ENCODE measurements at places on chromosomes 3 and 15.
A peak's percentile ranks its signal among the peaks of the same experiment; 100 is the strongest.

GRCh38 chr3:100256731-100257151, 4.1 kb upstream of the TBC1D23 start:
- no peak for DNase-seq

DNA sequence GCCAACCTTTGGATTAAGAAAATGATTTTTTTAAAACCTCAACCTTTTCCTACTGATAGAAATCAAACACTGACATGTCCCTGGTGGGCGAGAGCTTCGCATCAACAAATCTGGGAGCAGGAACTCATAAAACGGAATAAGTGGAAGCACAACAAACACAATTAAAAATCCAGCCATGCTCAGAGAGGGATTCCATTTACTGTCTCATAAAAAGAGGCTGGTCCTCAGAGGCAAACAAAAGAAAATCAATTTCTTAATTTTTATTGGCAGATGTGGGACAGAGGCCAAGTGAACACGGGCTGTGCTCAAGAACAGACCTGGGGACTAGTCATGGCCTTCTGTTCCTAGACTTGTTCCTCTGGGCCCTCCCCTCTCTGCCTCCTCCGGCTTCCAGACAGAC, 214.5 kb downstream of the NTRK3 start:
- no peak for DNase-seq

GRCh38 chr3:179116816-179117215, 31.3 kb upstream of the PIK3CA start:
- DNase-seq = no peak

- no peak for DNase-seq
Observed at GRCh38 chr15:75656331-75656730, 8.6 kb downstream of the SNX33 start.

DNA sequence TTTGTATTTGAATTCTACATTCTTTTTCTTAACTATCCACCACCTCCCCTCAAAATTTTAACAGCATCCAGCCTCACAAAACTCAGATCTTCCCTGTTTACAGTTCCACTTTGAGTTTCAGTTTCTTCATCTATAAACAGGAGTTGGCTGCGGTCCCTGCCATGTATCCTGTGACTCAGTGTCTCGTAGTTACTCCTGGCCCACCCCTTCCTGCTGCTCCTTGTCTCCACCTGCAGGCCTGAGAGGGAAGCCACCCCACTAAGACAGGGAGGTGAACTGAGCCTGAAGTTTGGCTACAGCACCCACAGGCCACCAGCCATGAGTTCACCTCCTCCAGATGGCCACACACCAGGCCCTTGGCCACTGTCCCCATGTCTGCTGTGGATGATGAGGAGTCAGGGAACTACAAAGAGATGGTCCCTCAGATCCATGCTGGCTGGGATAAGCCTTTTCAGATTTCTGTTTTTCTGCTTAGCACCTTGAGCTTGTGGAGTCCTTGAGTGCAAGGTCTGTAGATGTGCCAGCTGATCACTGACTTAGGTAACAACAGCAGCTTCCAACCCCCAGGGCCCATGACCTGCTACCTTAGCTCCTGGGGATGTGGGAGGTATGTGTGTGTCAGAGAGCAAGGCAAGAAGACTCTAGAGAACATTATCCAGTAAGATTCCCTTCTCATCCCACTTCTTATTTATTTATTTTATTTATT, 37.5 kb downstream of the CD86 start:
- DNase-seq = peak; percentile 17

GRCh38 chr3:42357335-42357734, 53.1 kb downstream of the LYZL4 start:
- DNase-seq = no peak

- no peak for DNase-seq
Observed at GRCh38 chr3:50627407-50628051, 10.6 kb downstream of the MAPKAPK3 start.

- no peak for DNase-seq
Observed at GRCh38 chr3:100106094-100106493, 8.2 kb downstream of the FILIP1L start.

DNA sequence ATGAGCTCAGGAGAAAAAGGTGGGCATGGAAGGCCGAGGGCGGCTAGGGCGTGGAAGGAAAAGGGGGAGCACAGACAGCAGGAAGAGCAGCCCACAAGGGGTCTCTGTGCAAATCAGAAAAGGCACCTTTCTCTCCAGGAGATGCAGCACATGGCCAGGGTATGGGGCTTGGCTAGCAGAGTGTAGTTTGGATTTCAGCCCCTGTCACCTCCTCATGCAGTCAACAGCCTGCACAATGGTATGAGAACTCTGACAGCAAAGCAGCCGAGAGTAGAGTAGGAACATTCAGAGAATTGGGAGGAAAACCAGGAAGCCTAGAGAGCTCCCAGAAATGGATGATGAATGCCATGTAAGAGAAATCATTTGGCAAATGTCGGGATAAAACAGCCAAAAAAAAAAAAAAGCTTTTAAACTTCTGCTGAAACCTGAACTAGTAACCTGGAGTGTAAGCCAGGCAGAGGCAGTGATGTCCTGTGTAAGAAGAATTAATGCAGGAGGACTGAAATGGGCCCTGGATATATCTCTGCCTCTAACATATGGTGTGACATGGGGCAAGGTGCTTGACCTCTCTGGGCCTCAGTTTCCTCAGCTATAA, 25.7 kb downstream of the FSTL1 start:
- no peak for DNase-seq

DNA sequence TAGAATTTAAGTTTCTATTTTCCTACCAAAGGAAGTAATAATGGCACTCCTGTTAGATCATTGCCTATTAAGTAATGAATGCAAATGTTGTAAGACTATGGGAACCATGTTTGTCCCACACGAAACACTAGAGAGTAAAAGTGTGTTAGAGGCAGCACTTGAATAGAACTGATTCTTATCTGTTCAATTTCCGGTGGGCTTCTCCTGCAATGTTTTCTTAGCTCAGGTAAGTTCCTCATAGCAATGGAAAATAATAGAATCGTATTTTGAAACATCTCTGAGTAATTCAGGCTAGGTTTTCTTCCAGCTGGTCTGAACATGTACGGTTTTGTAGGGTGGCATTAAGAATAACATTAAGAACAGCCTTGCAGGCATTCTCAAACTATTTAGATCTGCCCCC, 145.3 kb upstream of the LIPC start:
- no peak for DNase-seq

DNA sequence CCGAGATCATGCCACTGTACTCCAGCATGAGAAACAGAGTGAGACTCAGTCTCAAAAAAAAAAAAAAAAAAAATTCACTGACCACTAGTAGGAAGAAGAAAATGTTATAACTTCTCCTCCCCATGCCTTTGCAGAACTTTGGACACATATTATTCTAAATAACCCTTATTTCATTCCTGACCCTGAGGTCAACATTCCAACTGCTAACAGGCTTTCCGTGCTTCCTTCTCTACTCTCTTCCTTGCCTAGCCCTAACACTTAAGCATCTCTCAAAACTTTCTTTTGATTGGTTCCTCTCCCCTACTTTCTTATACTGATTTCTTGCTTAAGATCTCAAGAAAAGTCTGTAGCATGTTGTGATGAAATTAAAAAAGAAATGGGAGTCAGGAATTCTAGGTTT, 146.8 kb downstream of the MEX3B start:
- no peak for DNase-seq

DNA sequence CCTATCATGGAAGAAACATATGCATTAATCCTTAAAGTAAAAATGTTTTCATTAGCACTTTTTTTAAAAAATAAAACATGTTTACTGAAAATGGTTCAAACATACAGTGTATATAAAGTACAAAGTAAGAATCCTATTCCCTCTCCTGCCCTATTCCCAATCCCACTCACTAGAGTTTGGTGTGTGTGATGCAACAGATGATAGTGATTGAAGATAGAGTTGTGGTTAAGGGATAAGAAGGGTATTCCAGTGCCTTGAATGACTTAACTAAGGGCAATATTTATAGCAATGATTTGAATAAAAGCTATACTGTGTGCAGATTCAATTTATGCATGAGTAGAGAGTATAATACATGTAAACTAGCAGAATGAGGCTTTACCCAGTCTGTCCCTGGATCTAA, 18.1 kb downstream of the ZNF280D start:
- DNase-seq = no peak

DNA sequence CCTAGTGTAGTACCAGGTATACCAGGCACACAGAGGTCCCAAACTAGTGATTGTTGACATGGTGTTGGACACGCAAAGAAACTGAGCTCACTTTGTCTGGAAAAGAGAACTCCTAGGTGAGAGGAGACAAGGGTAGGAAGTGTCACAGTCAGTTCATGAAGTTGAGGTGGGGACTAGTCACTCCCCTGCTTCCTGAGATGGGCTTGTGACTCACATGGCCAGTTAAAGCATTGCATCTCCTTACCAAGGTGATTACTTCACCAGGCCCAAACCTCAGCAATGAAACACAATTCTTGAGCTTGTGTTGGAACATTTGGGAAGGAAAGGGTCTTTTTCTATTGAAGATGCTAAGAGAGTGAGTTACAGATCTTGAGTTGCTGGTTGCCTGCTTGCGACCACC, 49.2 kb upstream of the RAD18 start:
- DNase-seq = no peak

- no peak for DNase-seq
Observed at GRCh38 chr15:79088426-79089205, 2.0 kb downstream of the RASGRF1 start.

DNA sequence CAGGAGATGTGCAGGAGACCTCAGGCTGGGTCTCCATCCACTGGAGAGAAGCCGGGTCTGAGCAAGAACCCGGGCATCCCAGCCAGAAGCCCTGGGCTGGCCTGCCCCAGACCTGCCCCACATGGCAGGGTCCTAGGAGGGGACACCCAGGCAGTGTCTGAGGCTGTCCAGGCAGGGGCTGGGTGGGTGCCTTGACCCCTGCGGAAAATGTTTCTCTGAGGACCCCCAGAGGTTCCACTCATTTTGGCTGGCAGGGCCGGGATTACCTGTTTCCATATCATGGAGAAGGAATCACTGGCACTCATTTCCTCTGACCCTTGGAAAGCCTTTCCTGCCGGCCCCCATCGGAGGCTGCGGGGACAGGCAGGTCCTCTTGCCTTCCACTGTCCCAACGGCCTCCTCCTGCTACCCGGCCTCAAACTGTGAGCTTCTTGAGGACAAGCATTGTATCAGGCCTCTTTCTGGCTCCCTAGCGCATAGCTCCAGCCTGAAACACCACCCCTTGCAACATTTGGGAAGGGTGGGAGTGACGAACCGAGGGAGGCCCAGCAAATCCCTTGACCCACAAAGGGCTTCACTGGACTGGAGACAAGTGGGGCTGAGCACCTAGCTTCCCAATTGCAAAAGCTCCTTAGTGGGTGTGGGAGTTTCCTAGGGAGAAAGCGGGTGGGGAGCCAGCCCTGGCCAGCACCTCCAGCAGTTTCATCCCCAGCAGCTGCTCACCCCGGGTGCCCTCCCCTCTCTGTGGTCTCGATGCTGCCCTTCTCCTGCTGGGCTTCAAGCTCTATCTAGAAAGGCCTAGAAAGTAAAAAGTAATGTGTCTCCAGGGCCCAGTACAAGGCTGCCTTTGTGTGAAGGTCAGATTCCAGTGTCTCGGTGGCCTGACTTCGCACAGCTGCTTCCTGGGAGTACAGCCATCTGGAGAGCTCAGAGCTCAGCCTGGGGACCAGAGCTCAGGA, 29.7 kb downstream of the ACSBG1 start:
- no peak for DNase-seq

- DNase-seq = no peak
Observed at GRCh38 chr3:129341331-129342141, 62.9 kb downstream of the HMCES start.
